Midbrain (tissue), 1 donor: ENCODE measurements at places on chromosomes 1 and 21.

DNA sequence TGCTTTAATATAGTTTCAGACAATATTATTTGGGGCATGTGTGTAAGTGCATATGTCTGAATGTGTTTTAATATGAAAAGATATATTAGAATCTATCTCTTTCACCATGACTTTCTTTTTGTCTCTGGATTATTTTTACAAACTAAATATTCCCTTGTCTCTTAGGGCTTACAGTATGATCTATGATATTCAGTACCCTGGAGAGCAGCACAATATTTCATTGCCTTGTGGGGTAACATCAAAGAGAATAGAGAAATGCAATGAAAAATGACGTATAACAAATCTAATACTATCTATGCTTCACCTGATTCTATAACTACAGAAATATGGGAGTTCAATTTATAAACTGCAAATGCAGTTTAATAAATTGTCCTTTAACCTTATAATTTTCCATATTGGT is 2084.5 kb downstream of the MRPL39 start:
- DNase-seq, result no peak

GRCh38 chr21:31710586-31710985 is 21.3 kb downstream of the SCAF4 start:
- DNase-seq, result no peak

- DNase-seq, result no peak
Observed at GRCh38 chr1:89697383-89697782, 64.5 kb downstream of the LRRC8C start.

- DNase-seq, result peak; percentile 33
Observed at GRCh38 chr1:51518586-51519047, 449 bp downstream of the EPS15 start.

DNA sequence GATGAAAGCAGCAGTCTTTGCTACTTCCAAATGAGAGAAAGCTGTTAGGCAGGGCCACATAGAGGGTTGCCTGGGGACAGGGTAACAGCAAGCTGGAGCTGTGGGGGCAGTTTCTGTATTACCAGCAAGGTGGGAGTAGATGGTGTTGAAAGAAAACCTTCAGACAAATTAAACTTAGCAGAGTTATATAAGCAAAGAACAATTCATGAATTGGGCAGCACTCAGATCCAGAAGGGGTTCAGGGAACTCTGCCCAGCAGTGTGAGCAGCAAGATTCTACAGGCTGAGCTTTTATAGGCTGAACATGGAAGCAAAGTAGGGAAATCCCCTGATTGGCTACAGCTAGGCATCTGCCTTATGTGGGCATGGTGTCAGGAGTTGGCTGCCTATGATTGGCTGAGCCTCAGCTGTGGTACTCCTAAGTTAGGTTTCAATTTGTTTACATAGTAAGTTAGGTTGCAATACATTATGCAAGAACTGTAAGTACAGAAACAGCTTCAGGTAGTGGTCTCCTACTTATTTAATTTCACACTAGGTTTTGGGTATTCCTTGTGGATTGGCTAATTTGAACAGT is 64.1 kb upstream of the TMPRSS2 start:
- DNase-seq, result no peak

- no peak for DNase-seq
Observed at GRCh38 chr1:22045604-22046228, 6.8 kb upstream of the CDC42 start.

DNA sequence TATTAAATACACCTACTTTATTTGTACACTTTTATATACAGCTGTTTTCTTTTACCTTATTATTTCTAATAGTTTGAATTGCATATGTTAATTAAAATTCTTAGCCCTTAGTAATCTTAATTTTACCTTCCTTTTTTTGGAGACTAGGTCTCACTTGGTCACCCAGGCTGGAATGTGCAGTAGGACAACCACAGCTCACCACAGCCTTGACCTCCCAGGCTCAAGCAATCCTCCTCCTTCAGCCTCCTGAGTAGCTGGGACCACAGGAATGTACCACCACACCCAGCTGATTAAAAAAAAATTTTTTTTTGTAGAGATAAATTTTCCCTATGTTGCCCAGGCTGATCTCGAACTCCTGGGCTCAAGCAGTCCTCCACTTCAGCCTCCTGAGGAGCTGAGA is 15.0 kb upstream of the SDC3 start:
- DNase-seq, result no peak

- DNase-seq, result no peak
Observed at GRCh38 chr1:28313702-28314546, 14.9 kb upstream of the MED18 start.

DNA sequence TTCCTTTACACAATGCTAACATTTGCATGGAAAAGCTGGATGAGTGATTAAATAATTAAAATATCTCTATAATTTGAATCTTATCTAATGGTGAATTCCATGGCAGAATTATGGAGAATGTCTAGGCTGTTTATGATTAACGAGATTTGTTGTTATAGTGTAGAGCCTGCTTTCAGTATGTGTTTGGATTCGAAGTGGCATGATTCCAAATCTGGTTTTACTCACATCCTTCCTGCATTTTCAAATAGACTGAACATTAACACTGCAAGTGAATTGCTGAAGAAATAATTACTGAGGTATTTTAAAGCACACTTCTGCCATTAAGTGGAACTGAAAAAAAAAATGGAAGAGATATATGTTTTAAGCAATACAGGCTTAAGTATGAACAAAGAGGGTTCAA is 5.1 kb upstream of the NEK7 start:
- DNase-seq, result no peak

DNA sequence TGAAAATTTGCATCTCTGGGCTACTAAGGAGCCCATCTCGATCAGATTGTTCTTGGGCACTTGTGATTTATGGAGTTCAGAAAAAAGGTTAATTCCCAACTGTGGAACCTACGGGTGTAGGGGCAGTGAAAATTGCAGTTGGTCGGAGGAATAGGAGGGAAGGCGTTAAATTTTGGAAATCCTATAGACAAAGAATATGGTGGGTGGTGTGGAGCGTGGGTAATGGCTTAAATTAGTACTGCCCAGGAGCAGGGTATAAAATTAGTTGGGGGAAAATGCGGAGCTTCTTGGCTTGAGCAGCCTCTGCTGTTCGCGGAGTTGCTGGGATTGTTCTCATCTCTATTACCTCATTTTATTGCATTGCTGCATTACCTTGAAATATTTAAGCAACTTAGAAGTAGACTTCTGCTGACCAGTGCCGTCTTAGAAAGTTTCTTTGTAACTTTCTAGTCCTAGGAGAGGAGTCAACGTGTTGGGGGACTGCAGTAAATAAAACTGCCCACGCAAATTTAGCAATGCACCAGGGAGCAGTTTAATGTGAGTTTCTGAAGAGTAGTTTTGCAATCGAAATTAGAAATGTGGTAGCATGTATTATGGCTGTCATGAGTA is 514 bp downstream of the S1PR1 start:
- no peak for DNase-seq

GRCh38 chr1:158067662-158068061 is 74.2 kb downstream of the KIRREL1 start:
- DNase-seq, result no peak

GRCh38 chr1:212430416-212430815 is 2.3 kb upstream of the NENF start:
- DNase-seq, result no peak

GRCh38 chr1:96211202-96211601 is 510.4 kb upstream of the PTBP2 start:
- no peak for DNase-seq

GRCh38 chr21:37413553-37414291 is 47.1 kb downstream of the DYRK1A start:
- no peak for DNase-seq

GRCh38 chr1:63506782-63507181 is 16.2 kb downstream of the ITGB3BP start:
- no peak for DNase-seq

- DNase-seq, result no peak
Observed at GRCh38 chr1:3418600-3418999, 35.9 kb upstream of the ARHGEF16 start.

- peak; percentile 58 for DNase-seq
Observed at GRCh38 chr1:39269791-39270342, 65.4 kb downstream of the MACF1 start.

DNA sequence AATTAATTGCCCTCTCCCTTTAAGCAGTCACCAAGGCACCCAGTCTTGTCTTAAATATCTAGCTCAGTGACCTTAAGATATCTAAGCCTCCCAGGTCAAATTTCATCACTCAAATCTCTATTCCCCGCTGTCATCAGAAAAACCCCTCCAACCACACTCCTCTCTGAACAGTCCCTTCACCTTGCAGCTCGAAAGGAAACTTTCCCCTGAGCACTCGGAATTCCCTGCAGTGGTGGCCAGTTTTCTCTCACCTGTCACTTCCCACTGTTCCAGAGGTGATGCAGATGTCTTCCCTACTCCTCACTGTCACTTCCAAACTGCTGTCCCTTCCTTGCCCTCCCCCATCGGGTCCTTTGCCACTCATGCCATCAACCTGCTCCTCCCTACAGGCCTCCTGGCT is 15.3 kb upstream of the SSX2IP start:
- DNase-seq, result no peak
